ENCODE measurements at places on chromosomes 1 and 21.

- DNase-seq = no peak
Observed at GRCh38 chr1:161910604-161911003, 113.1 kb downstream of the OLFML2B start.

- DNase-seq = no peak
Observed at GRCh38 chr1:32005522-32005921, 8.1 kb upstream of the KHDRBS1 start.

- no peak for DNase-seq
Observed at GRCh38 chr21:33916200-33916567, 580 bp upstream of the ATP5PO start.

DNA sequence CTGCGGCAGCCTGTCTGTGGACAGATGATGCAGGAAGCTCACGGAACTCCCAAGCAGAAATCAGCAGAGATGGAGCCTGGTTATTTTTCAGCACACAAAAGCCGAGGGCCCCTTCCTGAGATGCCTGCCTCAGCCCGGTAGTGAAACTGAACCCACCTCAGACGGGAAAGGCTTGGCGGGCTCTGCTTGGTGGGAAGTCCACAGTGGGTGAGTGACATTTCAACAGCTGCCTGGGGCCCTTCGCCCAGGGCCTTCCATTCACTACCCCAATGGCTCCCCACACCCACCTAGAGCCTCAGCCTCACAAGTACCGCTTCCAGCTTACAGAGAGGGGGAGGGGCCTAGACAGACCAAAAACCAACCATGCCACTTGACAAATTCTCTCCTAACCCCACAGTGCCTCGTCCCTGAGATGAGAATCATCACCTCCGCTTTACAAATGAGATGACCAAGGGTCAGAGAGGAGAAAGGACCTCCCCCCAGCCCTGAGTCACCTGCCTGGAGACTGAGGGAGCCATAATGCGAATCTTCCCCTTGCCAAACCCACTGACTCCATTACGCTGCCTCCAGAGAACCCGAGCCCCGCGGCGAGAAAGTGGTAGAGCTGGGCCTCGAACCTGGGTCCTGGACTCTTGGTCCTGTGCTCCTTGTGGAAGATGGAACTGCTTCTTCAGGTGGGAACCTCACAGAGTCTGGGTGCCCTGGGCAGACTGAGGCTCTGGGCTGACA is 3.4 kb upstream of the ECE1 start:
- peak; percentile 45 for DNase-seq

GRCh38 chr1:43345120-43345519 is 7.5 kb downstream of the MPL start:
- DNase-seq = no peak

GRCh38 chr1:179448437-179449149 is 82.8 kb downstream of the AXDND1 start:
- DNase-seq = no peak

- DNase-seq = no peak
Observed at GRCh38 chr1:241837416-241837815, 10.6 kb upstream of the EXO1 start.

GRCh38 chr1:36913016-36913415 is 121.3 kb downstream of the GRIK3 start:
- no peak for DNase-seq

GRCh38 chr1:172515927-172516326 is 17.0 kb upstream of the SUCO start:
- DNase-seq = no peak

DNA sequence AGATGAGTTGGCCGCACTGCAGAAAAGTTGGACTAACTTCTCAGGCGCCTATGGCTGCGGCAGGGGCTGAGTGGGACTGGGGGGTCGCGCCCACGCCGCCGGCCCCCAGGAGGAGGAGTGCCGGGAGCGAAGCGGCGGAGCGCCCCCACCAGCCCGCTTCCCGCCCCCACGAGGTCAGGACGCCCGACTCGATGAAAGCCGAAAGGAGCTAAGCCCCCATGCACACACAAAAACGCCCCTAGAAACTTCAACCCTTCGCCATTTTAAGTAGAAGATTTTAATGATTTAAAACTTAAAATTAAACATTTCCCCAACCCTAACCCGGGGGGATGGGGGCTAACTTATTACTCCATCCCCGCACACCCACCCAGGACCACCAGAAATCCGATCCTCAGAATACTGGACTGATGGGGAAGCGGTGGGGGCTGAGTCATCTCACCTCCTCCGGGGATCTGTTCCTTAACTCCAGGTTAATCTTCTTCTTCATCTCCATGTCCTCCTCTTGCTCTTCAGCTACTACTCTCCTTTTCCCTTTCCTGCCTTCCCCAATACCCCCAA is 539 bp downstream of the ANP32E start:
- DNase-seq = peak; percentile 1

DNA sequence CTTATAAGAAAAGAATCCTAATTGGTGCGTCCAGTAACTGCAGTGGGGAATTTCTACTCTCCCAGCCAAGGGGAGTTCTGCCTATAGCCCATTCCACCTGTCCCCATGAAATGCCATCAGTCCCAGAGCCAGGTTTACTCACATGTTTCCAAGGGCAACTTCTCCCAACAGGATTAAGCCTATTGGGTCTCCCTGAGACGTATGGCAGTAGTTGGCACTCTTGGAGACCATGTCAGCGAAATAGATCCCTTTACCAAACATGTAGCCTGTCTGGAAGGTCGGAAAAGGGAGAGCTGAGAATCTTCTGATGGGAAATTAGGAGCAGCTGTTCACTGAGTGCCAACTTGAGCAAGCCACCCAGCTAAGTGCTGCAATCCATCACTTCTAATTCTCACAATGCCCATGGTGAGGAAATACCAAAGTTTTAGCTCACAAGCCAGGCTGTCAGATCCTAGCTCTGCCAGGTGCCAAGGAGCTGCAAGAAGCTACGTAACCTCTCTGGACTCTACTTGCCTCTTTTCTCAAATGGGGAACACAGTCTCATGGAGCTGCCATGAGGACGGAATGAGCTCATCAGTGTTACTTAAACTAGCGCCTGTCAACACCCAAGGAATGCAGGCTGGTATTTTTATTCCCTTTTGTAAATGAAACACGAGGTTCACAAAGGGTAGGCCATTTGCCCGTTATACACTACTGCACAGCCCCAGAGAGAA is 43.9 kb downstream of the PARP1 start:
- no peak for DNase-seq
